ENCODE measurements at places on chromosomes 1 and 21.

- DNase-seq: no peak
These were observed 236.0 kb downstream of the DISC1 start for GRCh38 chr1:231862611-231863010.

GRCh38 chr1:168719306-168720111 is 9.5 kb downstream of the DPT start:
- no peak for DNase-seq

- no peak for DNase-seq
These were observed 26.1 kb upstream of the ZNF496 start for GRCh38 chr1:247357781-247358211.

DNA sequence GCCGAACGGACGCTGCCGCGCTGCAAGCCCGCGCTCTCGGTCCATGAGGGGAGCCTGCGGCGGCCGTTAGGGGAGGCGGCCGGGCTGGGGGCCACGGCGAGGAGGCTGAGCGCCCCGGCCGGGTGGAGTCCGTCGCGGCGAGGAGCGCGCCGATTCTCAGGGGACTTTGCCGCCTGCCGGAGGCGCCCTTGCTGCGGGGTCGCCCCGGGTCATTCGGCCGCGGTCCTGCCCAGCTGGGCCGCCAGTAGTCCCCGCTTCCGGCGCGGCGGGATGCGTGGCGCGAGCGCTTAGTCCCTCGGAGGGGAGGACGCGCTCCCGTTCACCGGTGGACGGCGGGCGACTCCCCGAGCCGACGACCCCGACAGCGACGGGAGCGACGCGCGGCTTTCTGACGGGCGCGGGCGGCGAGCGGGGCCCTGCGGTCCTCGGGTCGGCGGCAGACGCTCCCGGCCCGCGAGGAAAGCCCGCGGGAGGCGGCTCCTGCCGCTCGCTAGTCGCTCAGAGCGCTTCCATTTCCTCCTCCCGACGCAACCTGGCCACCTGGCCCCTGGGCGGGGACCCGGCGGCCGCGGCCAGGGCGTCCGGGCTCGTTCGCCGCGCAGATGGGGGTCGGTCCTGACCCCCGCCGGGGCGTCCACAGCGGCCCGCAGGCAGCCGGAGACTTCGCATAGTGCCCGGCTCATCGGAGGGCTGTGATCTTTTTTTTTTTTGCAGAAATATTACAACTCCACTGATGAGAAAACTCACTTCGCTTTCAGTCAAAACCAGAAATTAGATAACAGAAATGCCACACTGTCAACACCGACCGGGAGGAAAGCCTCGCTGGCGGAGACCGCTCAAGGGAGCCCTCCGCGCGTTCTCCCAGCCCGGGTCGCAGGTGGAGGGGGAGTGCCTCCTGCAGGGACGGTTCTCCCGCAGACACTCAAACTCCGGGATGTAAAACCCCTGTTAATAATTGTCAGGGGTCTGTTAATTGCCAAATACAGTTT is 641 bp upstream of the ZBTB21 start:
- no peak for DNase-seq

DNA sequence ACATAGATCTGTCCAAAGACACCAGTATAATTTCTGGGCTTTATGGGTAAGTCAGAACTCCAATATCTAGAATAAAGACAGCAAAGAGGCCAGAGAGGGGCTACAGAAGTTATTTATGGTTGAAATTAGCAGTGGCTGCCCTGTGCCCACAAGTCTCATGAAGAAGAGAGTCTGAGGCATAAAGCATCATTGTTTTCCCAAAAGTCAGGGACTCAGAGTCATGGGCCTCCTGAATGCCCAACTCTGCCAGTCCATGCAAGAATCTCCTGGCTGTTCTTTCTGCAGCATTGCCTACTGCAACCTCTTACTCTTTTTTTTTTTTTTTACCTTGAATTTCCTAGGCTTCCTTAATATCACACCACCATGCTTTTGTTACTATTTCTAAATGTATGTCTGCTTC is 49.6 kb downstream of the PLPP3 start:
- DNase-seq: no peak

GRCh38 chr1:19728413-19729145 is 63.9 kb downstream of the HTR6 start:
- DNase-seq: no peak

DNA sequence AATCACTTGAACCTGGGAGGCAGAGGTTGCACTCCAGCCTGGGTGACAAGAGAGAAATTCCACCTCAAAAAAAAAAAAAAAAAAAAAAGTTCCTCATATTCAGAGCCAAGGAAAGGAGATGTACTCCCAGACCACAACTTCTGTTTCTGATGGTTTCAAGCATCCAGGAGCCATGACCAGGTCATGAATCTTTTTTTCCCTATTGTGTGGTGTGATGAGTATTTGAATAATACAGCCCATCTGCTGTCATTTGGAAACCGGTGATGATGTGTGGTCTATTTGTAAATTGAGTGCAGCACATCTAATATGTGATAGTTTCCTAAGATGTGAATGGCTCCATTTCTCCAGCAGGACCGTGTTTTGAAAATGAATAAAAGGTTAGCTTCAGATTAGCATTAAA is 18.6 kb downstream of the PIK3CD start:
- DNase-seq: no peak

GRCh38 chr1:19400192-19400611 is 85.1 kb downstream of the CAPZB start:
- no peak for DNase-seq

Data from AG04449 (cell line).